ENCODE measurements at places on chromosomes 6 and 20.

DNA sequence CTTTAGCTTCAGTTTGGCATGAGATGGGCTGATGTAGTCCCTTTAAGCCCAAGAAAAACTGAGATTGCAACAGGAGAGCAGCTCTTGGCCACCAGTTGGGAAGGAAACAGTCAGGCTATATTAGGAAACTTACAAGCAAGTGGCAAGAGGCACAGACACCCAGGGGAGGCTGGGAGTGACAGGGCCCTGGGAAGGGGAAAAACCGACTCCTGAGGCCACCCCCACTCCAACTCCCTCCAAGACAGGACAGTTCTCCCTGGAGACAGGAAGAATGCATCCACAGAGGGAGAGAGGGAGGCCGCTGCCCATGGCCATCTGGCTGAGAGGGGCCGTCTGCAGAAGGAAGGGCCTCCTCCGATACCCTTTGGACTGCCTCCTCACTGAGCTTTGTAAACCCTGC, 20.5 kb downstream of the JPH2 start:
- DNase-seq, result no peak

GRCh38 chr6:162249907-162250642, 477.5 kb downstream of the PRKN start:
- no peak for DNase-seq

- DNase-seq, result no peak
These were observed 5.6 kb downstream of the TOP1 start for GRCh38 chr20:41034239-41034638.

- DNase-seq, result no peak
These were observed 5.4 kb upstream of the ZNFX1 start for GRCh38 chr20:49283176-49283702.
